Posterior cingulate gyrus (tissue), 11 donors: ENCODE measurements at places on chromosomes 2 and 18.

- DNase-seq = no peak
Observed at GRCh38 chr2:62309465-62310091, 113.7 kb downstream of the B3GNT2 start.

GRCh38 chr2:47422016-47422415 lies 19.1 kb downstream of the MSH2 start:
- no peak for DNase-seq

DNA sequence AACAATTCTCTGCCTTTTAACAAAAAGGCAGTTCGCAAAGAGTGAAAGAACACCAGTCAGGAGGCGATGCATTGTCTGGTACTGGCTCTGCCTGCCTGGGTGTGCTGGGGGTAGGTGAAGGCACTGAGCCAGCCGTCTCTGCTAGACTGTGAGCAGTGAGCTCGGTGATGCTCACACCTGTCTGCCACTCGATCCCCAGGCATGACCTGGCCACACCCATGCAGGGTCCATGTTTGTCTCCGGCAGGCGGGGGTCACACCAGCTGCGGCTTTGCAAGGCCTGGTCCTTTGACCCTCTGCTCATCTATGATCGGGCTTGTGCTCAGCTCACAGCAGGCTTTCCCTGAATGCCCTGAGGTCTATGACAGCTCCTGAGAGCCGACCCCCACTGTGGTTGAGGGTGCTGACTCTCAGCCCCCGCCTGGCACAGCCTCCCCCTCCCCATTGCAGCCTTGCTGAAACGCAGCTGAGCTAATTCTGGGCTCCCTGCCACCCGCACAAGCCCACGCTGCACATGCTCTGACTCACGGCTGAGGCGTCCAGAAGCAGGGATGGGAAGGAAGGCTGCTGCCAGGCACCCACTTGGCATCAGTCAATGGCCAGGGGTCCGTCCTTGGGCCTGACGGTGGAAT lies 23.7 kb downstream of the CRACDL start:
- peak; percentile 86 for DNase-seq

- no peak for DNase-seq
Observed at GRCh38 chr2:239368321-239368720, 32.5 kb downstream of the HDAC4 start.
